Testis (tissue), 5 donors: ENCODE measurements at places on chromosomes 6 and 20.
A peak's percentile ranks its signal among the peaks of the same experiment; 100 is the strongest.

- no peak for DNase-seq
Measured at GRCh38 chr6:110360676-110361075, 2.5 kb upstream of the METTL24 start.

- DNase-seq, result no peak
Measured at GRCh38 chr6:14149053-14149738, 31.6 kb downstream of the CD83 start.

- no peak for DNase-seq
Measured at GRCh38 chr6:37007340-37008043, 2.0 kb downstream of the FGD2 start.

DNA sequence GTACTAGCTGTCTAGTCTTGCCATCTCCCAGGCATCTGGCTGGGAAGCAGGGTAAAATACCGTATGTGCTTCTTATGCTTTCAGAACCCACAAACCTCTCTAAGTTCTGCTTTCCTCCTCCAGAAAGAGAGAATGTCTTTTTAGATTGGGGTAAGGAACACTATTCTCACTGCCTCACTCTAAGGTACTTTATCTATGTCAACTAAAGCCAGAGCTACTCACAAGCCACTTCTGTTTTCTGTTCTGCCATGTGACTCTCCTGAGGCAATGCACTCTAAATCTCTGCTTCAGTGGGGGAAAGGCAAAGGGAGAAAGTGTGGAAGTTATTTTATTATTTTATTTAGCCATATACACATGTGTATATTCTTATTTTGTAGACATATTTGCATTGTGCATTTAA lies 15.6 kb downstream of the MEP1A start:
- no peak for DNase-seq

GRCh38 chr20:6884114-6884513 lies 116.6 kb downstream of the BMP2 start:
- no peak for DNase-seq

DNA sequence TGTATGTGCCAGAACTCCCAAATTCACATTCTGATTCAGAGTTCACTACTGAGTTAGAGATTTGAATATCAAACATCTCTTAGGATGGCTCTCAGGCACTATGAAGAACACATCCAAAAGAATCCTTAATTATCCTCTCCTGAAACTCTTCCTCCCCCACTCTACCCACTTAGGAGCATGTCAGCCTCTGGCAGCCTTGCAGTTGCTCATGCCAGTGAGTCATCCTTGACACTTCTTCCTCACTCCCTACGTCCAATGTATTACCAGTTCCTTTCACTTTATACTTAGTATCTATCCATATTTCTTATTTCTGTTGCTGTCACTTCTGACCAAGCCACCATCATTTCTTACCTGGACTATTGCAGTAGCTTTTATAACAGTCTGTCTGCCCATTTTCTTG lies 192.0 kb upstream of the IMPG1 start:
- DNase-seq, result no peak

- no peak for DNase-seq
Measured at GRCh38 chr6:84902354-84902928, 138.0 kb upstream of the TBX18 start.

DNA sequence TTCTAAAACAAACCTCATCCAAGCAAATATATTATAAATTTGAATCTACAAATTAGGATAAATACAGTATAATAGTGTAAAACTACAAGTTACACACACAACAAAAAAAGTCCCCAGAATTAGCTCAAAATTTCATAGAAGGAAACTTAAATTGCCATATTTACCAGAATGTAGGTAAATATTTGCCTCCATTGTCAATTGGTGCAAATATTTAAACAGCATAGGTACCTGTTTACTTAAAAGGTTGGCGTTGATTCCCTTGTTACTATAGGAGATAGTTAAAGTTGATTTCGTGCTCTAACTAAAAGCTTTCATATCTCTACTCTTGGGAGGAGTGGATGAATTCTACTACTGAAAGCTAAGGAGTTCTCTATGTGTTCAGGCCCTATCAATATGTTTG lies 111.6 kb upstream of the TENT5A start:
- DNase-seq, result no peak

GRCh38 chr6:2404211-2404929 lies 159.0 kb upstream of the GMDS start:
- no peak for DNase-seq

- DNase-seq, result no peak
Measured at GRCh38 chr6:154266560-154267099, 90.0 kb downstream of the IPCEF1 start.

GRCh38 chr6:12785301-12785700 lies 68.7 kb downstream of the PHACTR1 start:
- no peak for DNase-seq

DNA sequence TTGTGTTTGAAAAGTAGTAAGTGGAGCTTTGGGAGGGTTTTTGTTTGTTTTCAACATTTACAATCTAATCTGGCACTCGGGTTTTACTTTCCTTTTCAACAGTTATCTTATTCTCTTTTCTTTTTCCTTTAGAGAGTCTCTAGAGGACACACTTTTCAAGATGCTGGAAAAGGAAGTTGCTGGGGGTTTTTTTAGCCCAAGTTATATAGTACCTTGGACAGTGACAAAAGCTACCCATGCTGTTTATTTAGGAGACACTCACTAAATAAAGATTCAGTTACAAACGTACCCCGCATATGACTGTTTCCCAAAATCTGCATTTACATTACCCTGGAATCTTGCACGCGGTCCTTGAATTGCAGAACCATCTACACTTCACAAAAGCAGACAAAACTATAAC lies 78.8 kb downstream of the MAP7 start:
- DNase-seq, result no peak

DNA sequence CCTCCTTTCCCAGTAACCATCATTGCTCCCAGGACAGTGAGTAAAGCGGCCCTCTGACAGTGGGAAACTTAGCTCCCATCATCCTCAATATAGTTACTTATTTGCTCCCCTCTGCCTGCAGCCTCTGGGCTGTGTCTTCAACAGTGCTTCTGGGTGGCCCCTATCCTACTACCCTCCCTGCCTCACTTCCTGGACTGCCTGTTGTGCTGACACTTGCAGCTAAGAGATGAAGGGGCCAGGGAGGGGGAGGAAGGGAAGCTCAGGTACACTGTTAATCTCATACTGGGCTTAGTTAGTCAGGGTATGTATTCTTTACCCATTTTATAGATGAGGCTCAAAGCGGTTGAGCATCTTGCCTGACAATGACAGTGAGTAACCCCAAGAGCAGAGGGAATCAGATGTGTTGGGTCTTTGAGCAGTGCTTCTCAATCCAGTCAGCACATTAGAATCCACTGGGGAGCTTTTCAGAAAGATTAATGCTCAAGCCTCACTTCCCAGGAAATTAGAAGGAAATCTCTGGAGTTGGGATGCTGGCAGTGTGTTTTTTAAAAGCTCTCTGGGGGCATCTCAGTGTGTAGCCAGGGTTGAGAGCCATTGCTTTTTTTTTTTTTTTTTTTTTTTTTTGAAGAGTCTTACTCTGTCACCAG lies 27.1 kb upstream of the KCNK5 start:
- DNase-seq, result no peak

- DNase-seq, result peak; percentile 60
Measured at GRCh38 chr6:163711615-163712565, 297.4 kb downstream of the QKI start.

DNA sequence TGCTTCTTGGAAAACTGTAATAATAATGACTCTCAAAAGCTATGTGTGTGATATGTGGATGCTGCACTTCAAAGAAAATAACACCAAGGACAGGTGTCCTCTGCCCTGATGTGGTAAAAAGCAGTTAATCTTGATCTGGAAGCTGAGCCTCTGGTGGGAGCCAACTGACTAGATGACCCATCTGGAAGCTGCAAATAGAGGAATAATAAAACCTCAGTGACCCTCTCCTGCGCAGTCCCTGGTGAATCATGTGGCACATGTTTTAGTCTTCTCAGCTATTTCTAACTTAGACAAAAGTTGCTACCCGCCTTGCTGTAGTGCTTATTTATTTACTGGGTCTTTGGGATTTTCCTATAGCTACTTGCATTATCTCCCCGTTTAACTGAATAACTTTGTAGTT lies 47.3 kb downstream of the TP53INP2 start:
- DNase-seq, result no peak

DNA sequence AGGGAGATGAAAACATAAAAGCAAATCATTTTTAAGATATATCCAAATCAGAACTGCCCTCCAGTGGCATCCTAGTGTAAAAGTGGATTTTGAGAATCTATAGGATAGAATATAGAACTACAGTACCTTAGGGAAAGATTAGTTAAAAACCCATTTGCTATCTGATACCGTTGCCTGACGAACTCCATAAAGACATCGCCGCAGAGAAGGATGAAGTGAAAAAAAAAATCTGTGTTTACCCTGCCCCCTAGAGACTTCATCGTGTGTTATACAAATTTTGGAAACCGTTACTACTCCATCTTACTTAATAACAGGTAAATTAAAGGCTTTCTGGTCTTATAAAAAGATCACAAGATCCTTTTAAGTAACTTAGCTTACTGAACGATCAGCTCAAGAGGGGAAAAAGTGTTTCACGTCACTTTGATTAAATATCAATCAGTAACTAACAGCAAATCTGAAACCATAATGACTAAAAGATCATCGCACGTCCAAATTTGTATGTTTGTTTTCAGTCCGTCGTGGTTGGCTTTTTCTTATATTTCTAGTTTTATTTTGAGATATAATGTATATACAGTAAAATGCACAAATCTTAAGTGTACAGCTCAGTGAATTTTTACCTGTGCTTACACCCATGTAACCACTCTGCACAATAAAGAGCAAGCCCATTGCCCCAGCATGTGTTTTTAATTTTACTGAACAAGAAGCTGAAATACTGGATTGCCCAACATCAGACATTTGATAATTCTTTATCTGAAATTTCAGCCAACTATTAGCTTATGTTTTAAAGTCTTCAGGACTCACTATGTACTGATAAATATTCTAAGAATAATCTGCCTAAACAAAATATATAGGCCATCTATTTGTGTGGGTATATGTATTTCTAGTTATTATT lies 881 bp upstream of the MCM3 start:
- DNase-seq, result no peak

- no peak for DNase-seq
Measured at GRCh38 chr20:58990651-58991445, 9.8 kb downstream of the NELFCD start.

DNA sequence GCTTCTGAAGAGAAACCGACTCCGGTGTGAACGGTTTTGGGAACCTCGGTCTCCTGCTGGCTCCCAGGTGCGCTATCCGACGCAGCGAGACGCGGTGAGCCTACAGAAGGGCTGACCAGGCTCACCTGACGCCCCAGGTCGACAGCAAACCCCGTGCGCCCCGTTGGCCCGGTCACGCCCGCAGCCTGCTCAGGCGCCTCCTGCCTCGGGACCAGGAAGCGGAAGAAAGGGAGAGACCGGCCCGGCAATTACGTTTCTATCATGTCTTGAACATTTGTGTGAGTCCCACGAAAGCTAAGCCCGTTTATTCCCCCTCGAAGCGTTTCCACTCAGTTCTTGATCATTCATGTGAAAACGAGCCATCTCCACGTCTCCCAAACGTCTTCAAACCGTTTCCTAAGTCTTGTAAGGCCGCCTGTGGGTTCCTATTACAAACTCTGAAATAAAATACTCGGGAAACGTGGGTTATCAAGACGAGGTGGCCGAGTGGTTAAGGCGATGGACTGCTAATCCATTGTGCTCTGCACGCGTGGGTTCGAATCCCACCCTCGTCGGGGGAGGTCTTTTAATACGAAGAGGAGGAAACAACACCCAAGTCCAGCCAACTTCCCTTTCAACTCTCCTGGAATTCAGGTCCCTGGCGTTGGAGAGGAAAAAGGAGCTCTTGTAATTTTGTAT lies 150.5 kb upstream of the PRSS16 start:
- DNase-seq, result peak; percentile 60

- DNase-seq, result peak; percentile 30
Measured at GRCh38 chr20:17202673-17203072, 24.2 kb upstream of the PCSK2 start.

DNA sequence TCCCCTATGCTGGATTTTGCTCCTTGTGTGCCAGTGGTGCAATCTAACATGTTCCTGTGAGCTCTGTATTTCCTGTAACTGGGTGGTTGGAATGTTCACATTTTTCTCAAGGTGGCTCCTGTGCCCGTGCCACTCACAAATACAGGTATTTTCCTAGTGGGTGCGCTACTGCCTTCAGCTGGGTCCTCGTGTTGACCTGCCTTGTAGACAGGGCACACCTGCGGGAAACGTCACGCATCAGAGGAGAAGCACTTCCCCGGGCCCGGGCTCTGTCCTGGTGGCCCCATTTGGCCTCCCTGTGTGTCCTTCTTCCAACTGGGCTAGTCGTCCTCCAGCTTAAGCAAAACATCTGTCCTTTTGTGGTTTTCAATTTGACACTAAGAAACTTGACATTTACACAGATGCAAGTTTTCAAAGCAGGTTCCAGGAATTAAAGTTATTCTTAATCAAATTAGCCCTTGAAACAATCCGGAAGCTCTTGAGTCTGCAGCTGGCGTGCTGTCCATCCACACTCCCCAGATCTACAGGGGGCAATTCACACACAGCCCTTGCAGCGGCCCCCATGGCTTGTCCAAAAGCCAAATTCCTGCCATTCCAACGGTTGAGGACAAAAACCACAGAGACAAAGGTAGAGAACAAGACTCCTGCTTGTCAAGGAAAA lies 275.1 kb downstream of the CDC5L start:
- DNase-seq, result no peak

DNA sequence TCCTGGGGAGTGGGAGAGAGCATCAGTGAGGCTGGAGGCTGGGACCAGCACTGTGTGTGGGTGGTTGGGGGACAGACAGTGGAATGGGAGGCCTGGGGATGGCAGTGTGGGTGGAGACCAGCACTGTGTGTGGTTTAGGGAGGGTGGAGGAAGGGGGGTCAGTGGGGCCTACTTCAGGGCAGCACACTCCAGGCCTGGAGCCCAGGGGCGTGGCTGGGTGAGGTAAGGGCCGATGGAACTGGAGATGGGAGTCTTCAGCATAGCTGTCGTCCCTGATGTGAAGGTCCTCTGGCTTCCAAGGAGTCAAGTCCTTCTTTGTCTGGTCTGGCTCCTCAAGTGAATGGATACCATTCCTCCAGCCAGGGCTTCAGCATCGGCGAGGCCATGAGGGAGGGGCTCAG lies 18.6 kb downstream of the KCNK17 start:
- no peak for DNase-seq

GRCh38 chr20:8798505-8798904 lies 270.4 kb upstream of the PLCB4 start:
- no peak for DNase-seq

DNA sequence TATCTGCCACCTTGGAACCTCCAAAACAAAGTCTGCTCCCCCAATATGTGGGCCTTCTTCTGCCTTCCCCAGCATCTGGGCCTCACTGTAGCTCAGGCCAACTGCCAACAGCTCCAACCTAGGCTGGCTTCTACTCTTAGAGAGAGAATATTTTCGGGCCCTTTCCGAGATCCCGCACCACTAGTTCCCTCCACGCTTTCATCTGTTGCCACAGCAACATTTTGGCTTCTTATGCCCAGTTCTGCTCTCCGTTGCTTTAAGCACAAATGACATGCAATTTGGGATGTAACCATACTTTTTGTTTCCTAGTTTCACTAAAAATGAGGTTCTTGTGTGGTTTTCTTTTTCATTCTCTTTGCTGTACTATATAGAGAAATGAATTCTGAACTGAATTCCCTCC lies 33.6 kb downstream of the PSMB9 start:
- no peak for DNase-seq

- no peak for DNase-seq
Measured at GRCh38 chr6:45650524-45651135, 272.9 kb upstream of the SUPT3H start.

- DNase-seq, result no peak
Measured at GRCh38 chr20:20894280-20894679, 181.8 kb upstream of the RALGAPA2 start.
